Endothelial cell of umbilical vein (primary cell): ENCODE measurements at places on chromosomes 6 and 20. TPM values are rescaled to one million over a fixed set of nuclear protein-coding genes. Genes with fewer than 3 reads are reported as not detected.
A peak's percentile ranks its signal among the peaks of the same experiment; 100 is the strongest.

PNRC1 gene
- 7.1 and 9.6 TPM in 2 replicates for polyA plus RNA-seq

NKAIN4 gene
- polyA plus RNA-seq: 0.04 TPM in 1 of 2 replicates, not detected in the other

FHL5 gene
- polyA plus RNA-seq: not detected in 2 replicates

OXT gene
- not detected in 2 replicates for polyA plus RNA-seq

RBBP8NL gene
- polyA plus RNA-seq: not detected in 2 replicates

TDRD6 gene
- under 0.01 and 0.13 TPM in 2 replicates for polyA plus RNA-seq

BLTP3A gene
- 4.2 and 4.6 TPM in 2 replicates for polyA plus RNA-seq

GRCh38 chr6:102907181-102907580 is 1513.7 kb downstream of the GRIK2 start:
- no peak for DNase-seq

DNA sequence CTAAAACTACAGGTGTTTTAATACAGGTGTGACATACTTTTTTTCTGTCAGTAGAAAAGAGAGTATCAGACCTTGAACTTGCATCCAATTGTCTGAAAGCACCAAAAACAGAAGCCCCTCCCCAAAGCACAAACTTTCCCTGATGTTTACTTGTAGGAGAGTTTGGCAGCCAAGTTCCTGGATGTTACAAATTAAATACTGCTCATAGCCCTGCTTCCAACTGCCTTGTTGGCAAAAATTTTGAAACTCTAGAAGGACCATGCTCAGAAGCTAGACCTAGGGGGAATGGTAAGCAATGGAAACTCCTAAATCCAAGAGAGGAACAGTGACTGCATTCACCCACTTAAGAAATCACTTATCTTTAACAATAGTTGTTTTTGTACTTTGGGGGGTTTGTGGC is 17.0 kb upstream of the ARG1 start:
- DNase-seq: no peak

GRCh38 chr6:113529196-113529595 is 327.9 kb upstream of the MARCKS start:
- peak; percentile 24 for DNase-seq

- no peak for DNase-seq
Measured at GRCh38 chr6:90494067-90494780, 92.6 kb downstream of the MAP3K7 start.

DNA sequence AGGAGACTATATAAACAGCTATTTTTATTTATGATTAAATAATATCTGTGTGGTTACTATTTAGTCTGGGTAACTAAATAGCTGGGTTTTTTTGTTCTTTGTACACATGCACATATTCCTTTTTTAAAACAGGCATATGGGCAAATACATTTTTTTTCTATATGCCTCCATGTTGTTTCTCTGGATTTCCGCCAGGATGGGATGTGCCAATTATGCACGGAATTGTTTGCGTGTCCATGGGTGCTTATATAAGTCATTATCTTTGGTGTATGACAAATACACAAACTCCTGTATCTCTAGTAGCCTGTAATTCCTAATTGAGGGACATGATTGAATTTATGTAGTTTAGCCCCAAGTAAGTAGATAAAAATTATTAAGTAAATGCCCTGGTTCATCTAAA is 226.9 kb downstream of the BCKDHB start:
- no peak for DNase-seq

DNA sequence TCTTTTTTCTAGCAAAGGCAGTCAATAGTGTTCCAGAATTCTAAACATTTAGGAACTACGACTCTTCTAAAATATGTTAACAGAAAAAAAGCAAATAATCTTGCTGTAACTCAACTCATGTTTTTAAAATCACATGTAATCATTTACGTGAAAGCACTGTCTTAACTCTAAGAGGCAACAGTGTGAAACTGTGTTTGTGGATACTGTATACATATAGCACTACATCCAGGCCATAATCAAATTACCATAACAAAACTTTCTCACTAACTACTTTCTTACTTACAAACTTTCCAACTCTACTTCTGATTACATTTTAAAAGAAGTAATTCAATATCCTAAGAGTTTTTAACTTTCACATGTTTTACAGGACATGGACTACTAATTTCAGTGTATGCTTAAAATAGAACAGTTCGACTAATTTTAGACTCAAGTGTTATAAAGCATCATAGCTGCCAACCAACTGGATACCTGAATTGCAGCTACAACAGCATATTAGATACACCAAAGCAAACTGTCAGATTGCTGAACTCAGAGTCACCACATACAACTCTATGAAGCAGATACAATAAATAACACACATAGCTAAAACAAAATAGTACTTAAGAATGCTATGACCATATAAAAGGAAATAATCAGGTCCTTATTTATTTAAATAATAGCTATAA is 121.6 kb upstream of the BEND6 start:
- no peak for DNase-seq

- no peak for DNase-seq
Measured at GRCh38 chr6:54680531-54680930, 166.0 kb upstream of the FAM83B start.

GRCh38 chr6:155936127-155936526 is 480.5 kb upstream of the NOX3 start:
- DNase-seq: no peak
